ENCODE measurements at places on chromosomes 16 and 17.

GRCh38 chr16:68263559-68264127, 683 bp upstream of the SLC7A6 start:
- DNase-seq = no peak

DNA sequence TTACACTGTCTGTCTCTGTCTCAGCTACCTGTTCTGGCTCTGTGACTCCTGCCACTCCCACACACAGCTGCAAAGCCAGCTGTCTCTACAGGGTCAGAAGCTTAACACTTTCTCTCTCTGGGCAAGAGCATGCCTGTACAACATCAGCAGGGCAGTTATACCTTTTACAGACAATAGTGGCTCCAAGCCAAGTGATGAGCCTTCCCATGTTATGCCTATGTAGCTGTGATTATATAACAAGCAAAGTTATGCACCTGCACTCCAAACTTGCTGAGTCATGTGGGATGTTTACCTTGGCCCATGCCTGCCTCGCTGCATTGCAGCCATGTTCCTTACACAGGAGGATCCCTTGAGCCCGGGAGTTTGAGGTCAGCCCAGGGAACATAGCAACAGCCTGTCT, 31.8 kb upstream of the APPBP2 start:
- DNase-seq = no peak

GRCh38 chr17:10870336-10871050, 32.6 kb upstream of the PIRT start:
- no peak for DNase-seq

- no peak for DNase-seq
Measured at GRCh38 chr17:68662037-68662432, 60.9 kb upstream of the FAM20A start.

DNA sequence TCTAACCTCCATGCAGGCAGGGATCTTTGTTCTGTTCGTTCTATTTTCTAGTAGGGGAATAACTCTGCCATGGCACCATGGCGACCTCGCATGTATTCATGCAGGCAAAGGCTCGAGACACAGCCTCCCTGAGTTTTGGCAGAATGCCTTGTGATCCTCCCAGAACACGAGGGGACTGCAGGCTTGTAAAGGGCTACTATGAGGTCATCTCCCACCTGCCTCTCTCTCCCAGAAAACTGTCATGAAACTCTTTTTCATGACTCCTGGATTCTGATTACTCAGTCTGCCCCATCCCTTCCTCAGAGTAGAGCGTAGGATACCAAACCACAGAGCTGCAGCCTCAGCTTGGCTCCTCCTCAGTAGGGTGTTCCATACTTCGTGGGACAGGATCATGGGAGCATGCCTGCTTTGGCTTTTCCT, 64.3 kb downstream of the IGF2BP1 start:
- no peak for DNase-seq

- DNase-seq = peak; percentile 37
Measured at GRCh38 chr17:79152110-79152509, 77.5 kb downstream of the ENGASE start.

DNA sequence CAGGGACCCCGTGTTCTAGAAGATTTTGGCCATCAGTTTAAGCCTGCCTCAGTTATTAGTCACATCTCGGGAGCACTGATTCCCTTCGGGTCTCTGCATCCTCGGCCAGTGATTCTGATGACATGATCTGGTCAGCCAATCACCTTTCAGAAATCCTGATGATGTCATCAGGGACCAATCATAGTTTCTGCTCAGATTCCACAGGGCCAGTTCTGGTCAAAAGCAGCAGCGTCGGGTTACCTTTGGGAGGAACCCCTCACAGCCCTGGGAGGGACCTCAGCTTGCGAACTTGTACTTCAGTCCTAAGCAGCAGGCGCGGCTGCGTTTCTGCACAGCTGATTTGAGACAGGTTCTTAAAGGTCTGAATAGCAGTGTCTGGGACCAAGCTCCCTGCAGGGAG, 13.9 kb downstream of the KDM8 start:
- DNase-seq = peak; percentile 41

GRCh38 chr16:23905027-23905426, 69.2 kb downstream of the PRKCB start:
- DNase-seq = peak; percentile 41

DNA sequence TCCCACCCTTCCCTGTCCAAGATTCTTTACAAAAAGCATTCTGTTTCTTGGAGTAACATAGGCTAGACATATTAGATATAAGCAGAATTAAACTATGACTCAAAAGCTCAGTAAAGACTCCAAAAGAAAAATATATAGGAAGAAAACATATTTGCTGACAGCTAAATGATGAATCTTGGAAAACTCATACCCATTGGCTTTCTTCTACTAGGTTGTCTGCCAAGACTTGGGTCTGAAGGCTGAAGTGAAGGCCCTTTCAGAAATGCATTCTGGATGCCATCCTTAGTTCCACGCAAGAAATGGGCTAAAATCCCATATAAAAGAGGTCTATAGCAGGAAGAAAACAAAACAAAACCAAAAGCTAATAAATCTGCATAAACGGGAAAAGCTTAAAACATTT, 15.1 kb downstream of the CEP20 start:
- no peak for DNase-seq

Measured in nephron progenitor cell (in vitro differentiated cells).